NB4 (cell line): ENCODE measurements at places on chromosomes 4 and X.

- DNase-seq: peak; percentile 55
These were observed 15.8 kb downstream of the ZCCHC12 start for GRCh38 chrX:118839334-118839958.

DNA sequence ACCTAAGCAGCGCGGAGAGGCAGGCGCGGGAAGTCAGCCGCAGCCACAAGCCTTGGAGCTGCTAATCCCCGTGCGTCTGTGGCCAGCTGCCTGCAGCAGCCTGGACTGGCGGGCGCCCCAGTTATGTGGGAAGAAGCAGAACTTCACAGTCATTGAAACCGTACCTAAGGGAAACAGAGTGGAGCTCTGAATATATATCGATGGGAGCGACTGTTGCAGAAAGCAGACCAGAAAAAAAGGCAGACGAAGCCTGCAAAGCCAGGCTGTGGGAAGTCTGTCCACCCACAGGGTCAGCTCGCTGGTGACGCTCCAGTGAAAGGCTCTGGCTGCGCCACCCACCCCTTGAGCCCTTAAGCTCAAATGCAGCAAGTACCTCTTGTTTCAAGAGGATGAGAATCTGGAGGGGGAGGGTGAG, 24.7 kb downstream of the KCNE5 start:
- DNase-seq: peak; percentile 63

DNA sequence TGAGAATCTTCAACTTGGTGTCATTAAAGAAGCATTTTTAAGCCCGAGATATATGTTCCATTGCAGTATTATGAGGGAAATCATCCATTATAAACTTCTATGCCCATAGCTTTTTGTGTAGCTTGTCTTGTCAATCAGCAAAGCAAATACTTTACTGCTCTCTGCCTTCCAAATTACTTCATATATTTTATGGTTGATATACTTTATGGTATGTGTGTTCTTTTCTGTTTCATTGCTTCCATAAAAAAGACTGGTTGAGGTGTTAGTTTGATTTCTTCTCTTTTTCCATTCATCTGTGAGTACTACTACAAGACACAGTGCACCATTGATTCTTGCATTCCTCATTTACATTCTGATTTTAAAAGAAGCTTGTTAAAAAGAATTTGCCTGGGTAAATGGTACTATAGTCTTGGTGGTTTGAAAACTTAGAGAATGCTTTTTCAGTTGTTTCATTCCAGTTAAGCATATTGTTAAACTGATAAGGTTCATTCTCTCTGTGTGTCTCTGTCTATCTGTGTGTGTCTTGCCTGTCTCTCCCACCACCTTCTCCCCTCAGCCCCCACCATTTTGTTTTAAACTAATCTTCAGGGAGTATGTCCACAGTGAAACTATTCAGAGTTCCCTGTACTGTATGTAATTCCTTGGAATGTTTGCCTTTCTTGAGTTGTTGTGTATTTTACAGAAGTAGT, 27.1 kb downstream of the STAG2 start:
- no peak for DNase-seq

- DNase-seq: no peak
These were observed 12.7 kb downstream of the G3BP2 start for GRCh38 chr4:75660491-75660890.

DNA sequence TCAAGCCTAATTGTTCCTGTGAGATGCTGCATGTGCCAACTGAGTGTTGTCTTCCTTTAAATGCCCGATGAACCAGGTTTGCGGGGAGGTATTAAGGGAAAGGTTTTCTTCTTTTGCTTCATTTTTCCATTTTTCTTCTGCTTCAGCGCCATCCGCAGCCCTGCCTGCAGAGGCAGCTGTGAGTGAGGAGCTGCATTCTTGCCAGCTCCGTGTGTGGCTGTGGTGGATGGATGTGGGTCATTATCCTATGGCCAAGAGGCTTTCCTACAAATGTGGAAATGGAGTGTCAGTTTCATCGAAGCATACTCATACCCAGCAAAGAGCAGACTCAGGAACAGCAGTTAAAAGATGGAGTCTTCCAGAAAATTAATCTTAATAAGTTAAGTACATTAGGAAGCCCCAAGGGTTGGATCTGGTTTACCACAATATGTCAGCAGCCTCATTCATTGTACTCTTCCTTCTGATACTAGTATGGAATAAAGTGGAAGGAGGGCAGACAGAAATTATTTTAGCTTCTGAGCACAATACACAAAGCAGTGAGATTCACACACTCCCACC, 37.6 kb downstream of the TNIP3 start:
- no peak for DNase-seq

- DNase-seq: peak; percentile 17
These were observed 36.6 kb downstream of the PITX2 start for GRCh38 chr4:110586131-110586850.

DNA sequence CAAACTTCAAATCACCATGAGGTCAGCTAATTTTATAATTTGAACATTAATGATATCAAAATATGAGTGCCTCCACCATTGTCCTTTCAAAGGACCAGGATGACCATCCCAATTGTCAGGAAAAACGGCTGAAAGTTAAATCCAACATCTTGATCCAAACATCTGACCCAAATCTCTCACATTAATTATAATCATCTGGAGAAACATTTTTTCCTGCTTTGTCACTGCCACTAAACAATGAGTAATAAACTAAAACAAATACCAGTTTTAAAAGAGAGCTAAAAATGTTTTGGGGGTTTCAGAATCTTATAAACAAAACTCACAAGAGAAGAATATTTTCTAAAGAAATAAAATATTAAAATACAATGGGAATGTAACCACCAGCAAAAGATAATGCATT, 45.7 kb upstream of the NDST4 start:
- DNase-seq: no peak

DNA sequence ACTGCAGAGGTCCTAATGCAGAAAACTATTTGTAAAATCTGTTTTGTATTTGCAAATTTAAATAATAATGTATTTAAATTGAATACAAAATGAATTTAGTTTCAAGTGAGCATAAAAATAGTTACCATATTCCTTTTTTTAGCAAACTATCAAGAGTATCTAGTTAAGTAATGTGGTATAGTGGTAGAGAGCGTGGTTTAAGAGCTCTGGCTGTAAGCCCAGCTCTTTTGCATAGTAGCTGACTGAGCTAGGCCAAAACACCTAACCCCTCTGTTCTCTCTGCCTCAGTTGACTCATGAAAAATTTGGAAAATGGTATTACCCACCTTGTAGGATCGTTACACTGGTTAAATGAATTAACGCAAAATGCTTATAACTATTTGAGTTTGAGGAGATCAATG, 18.1 kb upstream of the ADAD1 start:
- no peak for DNase-seq

GRCh38 chrX:74383611-74384010, 37.7 kb upstream of the SLC16A2 start:
- peak; percentile 64 for DNase-seq

GRCh38 chrX:25534091-25534490, 518.3 kb upstream of the ARX start:
- no peak for DNase-seq

- DNase-seq: peak; percentile 60
These were observed 245.2 kb upstream of the SMIM31 start for GRCh38 chr4:164508771-164509170.

DNA sequence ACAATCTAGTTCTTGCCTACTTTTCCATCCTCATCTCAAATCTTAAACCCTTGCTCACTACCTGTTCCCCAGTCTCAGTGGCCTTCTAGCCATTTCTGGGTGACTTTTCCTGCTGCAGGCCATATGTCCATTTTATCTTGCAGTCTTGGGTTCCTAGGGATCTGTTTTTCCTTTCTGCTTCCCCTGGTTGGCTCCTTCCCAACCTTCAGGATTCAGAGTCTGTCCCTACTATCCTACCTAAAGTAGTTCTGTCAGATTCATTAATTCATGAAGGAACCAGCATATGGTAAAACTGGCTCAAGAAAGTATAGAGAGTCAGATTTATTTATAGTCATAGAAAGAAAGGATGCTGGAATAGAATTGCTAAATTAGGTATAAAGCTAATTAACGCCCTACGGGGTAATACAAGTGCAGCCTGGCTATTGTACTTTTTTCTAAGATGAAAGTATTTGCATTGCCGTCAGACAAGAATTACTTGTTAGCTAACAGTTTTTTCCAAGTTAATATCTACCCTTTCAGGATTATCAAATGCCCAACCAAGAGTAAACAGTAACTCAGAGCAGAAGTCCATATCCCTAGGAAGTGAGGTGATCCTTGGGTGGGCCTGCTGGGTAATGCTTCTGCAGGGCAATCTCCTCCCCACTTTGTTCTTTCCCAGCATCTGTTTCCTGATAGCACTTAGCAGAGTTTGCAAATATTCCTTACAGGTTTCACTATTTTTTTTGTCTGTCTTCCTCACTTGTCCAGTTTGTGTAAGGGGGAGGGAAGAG, 63.6 kb downstream of the REPS2 start:
- no peak for DNase-seq

DNA sequence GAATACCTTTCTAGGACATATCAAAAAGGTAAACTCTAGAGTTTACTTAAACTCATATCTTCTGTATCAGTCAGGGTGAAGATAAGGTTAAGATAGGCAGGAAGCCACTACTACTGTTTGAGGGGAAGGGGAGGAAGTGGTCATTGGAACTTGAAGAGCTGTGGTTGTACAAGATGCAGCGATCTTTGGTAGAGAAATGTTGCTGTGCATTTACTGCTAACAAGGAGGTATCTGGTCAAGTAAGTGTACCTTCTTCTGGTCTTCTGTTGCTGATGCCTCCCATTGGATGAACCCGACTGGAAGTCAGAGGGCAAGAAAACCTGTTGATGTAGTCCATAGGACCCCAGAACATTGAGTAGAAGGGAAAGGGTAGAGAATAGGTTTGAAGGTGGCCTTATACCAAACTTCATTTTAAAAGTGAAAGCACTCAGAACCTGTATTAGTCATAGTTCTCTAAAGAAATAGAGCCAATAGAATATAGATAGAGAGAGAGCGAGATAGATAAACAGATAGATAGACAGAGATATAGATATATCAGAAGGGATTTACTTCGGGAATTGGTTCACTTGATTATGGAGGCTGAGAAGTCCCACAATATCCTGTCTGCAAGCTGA, 47.9 kb upstream of the TSPAN5 start:
- DNase-seq: peak; percentile 2

GRCh38 chr4:114282937-114283336, 303.5 kb upstream of the ARSJ start:
- DNase-seq: peak; percentile 72

DNA sequence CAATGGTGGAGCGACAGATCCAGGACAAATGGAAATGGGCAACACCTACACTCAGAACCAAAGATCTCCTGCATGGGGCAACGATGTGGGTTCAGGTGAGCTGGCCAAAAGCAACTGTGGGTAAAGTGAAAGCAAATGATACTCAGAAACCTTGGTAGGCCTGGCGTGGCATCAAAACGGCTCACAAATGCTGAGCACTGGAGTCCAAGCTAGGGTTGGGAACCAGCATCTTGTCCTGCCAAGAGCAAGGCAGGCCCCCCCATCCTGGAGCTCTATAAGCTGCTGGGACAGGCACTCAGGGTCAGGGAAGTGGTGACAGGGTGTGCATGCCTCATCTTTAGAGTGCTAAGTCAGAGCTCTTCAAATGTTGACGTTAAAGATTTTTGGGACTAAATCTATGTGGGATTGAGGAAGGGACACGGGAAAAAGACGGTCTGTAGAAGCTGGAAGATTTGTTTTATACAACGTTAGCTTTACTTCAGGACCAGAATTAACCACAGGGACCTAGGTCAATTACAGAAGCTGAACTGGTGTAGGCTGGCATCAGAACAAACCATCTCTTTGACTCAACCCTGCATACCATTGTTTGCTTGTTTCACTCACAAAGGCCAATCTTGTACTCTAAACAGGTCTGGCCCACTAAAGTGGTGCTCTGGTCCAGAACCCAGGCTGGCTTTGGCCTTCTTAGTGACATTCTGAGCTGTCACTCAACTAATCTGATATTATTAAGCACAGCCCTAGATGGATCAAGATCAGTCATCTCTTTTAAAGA, 10.7 kb downstream of the ATP8A1 start:
- no peak for DNase-seq

GRCh38 chrX:15217161-15217560, 52.7 kb downstream of the ASB9 start:
- DNase-seq: no peak

- DNase-seq: peak; percentile 37
These were observed at the start of gene ZNF518B for GRCh38 chr4:10457255-10457801. Gene ZNF518B, minus strand, starts transcription at chr4:10457426. Its CDS starts 11,098 bp downstream, at chr4:10446328.

- DNase-seq: no peak
These were observed 87.8 kb downstream of the SH3KBP1 start for GRCh38 chrX:19799319-19800182.

DNA sequence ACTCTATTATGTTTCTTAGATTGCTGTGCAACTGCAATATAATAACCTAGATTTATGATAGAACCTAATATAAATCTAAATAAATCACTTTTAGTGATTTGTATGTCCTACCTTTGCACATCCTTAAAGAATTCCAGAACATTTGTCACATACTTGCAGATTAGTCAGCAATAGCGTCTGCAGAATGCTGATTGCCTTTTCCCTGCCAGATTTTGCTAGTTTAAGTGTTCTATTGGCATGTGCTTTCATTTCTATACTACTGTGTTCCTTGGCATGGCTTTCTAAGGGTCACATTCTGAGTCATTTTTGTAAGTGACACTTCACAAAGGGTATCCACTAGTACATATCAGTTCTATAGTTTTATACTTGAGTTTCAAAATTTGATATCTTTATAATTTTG, 303.1 kb upstream of the GIMD1 start:
- no peak for DNase-seq

GRCh38 chr4:13615161-13615560, 12.4 kb downstream of the BOD1L1 start:
- peak; percentile 80 for DNase-seq

DNA sequence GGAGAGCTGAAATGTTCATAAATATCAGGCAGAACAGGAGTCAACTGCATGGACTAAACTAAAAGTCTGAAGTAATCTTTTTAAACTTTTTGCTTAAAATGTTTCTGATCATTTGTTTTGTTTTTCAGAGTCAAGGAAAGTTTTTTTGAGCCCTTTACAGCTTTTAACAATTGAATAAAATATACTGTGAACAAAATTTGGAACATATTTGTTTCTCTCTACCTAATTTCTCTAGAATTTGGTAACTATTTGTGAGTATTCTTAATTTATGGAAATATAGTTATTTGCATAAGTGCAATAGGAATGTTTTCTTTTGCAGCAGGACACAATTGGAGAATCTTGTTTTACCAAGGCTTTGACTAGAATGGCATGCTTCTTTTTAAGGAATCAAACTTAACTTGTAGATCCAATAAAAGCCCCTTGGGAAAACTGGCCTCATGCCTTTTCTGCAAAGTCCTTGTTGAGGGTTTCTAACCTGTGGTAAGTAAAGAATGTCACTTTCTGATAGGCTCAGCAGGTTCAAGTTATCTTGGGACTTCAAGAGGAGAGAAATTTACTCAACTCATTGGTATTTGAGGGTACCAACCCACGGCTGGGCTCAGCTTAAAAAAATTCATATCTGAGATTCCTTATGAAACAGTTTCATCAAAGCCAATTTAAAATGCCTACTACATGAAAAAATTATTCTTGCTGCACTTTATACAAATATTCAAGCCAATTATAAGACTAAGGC, 91.5 kb downstream of the UPRT start:
- DNase-seq: no peak
